ENCODE measurements at places on chromosomes 7 and 10.
A peak's percentile ranks its signal among the peaks of the same experiment; 100 is the strongest.

- no peak for DNase-seq
These were observed 112.2 kb upstream of the GPR26 start for GRCh38 chr10:123553810-123554430.

DNA sequence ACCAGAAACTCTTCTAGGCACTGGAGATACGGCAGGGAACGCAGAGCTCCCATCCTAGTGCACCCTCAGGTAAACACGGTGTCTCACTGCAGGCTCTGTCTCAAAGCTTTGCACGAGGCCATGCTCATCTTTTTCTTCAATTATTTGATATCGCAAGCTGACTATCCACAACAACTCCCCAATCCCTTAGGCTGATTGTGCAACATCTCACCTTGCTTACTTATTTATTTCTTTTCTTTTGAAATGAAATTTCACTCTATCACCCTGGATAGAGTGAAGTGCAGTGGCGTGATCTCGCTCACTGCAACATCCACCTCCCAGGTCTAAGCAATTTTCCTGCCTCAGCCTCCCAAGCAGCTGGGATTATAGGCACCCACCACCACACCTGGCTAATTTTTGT, 12.4 kb downstream of the ITIH2 start:
- no peak for DNase-seq

DNA sequence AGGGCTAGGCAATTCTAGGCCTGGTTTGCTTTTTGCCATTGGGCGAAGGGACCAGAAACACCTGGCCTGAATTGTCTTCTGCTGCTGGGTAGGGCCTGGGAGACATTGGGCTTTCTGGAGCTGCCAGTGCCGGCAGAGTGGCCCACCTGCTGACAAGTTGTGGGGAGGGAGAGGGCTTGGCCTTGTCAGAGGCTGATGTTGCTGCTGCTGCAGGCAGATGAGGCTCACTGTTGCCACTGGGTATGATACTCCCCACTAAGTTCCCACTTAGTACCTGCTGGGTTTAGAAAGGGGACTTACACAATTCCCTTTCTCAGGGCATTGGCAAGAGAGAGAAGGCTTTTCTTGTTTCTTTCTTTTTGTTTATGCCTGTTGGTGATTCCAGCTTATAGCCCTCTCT, 289.6 kb upstream of the NPVF start:
- no peak for DNase-seq

- DNase-seq, result no peak
These were observed 93.3 kb upstream of the RET start for GRCh38 chr10:42983591-42983990.

GRCh38 chr7:27442455-27442854, 199.9 kb downstream of the EVX1 start:
- DNase-seq, result no peak

DNA sequence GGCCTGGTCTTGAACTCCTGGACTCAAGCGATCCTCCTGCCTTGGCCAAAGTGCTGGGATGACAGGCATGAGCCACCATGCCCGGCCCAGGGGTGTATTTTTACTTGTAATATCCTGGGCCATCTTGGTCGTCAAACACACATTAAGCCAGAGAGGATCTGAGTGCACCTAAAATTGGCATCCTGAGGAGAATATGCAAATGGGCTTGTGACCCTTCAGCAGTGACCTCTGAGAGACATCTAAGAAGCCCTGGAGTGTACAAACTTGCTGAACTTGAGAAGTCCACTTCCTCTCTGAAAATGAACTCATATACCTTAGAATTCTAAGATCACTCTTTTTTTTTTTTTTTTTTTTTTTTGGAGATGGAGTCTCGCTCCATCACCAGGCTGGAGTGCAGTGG, 372.0 kb upstream of the C7orf33 start:
- no peak for DNase-seq

DNA sequence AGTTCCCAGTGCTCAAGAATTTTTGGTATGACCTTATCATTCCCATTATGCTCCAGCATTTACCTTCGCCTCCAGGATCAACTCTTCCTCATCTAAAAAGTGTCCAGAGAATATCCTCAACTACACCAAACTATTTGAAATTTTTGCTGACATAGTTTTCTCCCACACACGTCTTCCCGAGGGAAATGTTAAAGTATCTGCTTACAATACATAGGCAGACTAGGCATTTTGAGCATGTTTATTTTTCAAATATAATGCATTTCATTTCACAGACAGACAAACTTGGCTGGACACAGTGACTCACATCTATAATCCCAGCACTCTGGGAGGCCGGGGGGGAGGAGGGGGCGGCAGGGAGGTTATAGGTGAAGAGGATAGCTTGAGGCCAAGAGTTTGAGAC, 177.1 kb upstream of the TRIM24 start:
- no peak for DNase-seq

- DNase-seq, result no peak
These were observed 339.4 kb upstream of the SHH start for GRCh38 chr7:156151658-156152057.

DNA sequence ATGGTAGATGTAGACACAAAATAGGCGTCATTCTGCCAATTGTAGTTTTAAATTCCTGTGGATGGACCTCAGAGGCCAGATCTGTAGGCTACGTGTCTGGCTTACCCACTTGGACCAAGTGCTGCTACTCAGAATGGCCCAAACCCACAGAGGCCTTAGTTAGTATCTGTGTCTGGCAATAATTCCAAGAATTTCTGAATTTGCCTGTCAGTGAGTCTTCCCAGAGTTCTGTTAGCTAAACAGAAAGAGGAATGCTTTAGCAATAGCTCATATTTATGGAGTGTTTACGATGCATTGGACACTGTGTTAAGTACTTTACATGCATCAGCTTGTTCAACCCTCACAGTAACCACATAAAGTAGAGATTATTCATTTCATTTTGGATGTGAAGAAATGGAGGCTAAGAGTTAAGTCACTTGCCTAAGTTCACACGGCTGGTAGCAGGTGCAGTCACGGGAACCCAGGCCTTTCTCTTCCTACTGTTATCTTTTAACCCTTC, 231.8 kb downstream of the PTEN start:
- no peak for DNase-seq

- DNase-seq, result no peak
These were observed 4.8 kb upstream of the KCP start for GRCh38 chr7:128915271-128915819.

DNA sequence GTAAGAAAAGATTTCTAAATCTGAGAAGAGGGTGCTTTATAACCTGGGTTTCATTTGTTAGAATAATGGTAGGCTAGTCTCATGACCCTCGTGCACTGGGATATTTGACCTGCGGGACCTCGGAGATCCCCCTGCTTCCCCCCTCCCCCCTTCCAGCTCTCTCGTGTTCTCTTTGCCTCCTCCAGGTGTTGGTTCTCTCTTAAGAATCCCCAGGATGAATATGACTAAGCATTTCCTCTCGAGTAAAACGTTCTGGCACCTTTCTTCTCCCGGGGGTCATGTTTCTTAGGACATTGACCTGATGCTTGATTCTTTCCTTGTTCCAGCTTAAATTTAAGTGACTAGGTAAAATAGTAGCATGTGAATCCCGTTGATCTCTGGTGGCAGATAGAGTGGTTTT, 71.2 kb downstream of the SHH start:
- no peak for DNase-seq

- DNase-seq, result no peak
These were observed 378.4 kb upstream of the SEMA3D start for GRCh38 chr7:85565276-85565675.

DNA sequence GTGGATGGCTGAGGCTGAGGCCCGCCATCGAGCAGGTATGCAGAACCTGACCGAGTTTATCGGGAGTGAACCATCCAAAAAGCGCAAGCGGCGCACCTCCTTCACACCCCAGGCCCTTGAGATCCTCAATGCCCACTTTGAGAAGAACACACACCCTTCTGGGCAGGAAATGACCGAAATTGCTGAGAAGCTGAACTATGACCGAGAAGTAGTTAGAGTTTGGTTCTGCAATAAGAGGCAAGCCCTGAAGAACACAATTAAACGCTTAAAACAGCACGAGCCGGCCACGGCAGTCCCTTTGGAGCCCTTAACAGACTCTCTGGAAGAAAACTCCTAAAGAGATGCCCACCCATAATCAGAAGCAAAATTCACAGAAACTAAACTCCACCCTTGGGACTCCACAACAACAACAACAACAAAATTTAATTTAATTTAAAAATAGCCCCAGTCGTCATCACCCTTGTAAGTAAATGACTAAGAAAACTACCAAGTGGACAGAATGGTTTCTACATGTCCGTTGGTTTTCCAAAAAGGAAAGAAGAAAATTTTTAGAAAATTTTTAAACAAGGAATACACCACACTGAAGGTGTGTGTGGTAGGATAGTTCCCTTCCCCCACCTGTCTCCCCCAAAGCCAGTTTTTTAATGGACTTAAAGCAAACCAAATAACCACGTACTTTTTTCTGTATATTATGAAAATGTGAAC, 101.7 kb upstream of the YAE1 start:
- DNase-seq, result no peak

DNA sequence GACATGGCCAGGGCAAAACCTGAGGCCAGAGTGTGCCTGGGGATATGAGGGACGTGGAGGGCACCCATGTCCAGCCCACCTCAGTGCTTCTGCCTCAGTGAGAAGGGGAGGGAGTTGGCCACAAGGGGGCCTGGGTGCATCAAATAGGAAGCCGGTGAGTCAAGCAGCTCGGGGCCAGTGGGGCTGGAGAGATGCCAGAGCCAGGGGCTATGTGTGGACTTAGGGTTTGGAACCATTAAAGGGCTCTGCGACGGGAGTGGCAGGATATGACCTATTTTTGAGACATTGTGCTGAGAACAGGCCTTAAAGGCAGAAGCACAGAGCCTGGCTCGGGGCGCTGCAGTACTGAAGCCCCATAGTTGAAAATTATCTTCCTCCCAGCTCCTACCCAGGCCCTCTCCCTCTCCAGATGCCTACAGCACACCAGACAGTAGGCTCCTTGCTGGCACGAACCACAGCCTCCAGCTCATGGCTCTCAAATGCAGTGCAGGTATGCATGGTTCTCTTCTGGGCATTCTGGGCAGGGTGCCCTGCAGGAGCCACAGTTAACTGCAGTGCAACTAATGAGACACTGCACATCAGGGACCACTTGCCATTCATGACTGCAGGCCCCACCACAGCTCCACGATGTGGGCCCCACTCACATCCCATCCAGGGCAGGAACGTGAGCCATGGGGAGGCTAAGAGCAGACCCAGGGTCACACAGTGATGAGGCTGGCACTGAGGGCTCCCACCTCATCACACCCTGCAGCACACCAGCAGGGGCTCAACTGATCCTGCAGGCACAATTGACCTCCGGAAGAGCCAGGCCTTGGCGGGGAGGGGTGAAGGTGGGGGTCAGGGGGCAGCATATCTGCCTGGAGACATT, 7.2 kb upstream of the PGAM2 start:
- DNase-seq, result peak; percentile 12

DNA sequence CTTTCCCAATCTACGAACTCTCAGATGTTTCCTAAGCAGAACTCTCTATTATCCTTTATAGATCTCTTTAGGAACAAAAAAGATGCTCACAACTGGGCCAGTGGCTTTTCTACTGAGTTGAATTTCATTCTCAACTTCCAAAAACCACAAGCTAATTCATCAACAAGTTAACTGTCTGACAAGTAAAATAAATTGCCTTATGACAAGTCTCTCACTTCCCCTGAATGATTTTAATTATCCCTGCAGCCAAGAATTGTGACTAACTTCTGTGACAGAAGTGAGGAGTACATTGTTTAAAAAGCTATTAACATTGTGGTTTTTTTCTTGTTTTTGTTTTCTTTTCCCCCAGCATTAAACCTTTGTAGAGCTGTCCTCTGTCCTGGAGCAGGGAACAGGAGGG, 343.1 kb downstream of the HPSE2 start:
- no peak for DNase-seq

- no peak for DNase-seq
These were observed 199.5 kb downstream of the INHBA start for GRCh38 chr7:41503438-41503837.

GRCh38 chr10:70321897-70322890, 38.4 kb upstream of the NPFFR1 start:
- no peak for DNase-seq

GRCh38 chr7:148262721-148263229, 327.8 kb upstream of the C7orf33 start:
- peak; percentile 39 for DNase-seq

DNA sequence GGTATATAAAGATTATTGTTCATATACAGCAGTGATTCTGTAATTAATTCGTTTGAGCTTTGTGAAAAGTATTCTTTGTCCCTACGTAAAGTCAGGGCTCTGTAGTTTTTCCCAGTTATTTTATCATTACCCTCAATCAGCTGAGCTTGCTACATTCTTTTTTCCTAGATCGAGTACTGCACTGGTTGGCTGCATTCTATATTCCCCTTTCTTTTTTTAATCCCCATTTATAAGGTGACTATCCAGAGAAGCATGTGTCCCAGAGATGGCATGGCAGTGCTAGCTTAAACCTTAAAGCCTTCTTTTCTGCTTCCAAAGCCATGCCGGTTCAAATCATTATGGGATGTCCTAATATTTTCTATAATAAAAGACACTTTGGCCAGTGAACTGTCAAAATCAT, 230.1 kb upstream of the CELF2 start:
- no peak for DNase-seq

DNA sequence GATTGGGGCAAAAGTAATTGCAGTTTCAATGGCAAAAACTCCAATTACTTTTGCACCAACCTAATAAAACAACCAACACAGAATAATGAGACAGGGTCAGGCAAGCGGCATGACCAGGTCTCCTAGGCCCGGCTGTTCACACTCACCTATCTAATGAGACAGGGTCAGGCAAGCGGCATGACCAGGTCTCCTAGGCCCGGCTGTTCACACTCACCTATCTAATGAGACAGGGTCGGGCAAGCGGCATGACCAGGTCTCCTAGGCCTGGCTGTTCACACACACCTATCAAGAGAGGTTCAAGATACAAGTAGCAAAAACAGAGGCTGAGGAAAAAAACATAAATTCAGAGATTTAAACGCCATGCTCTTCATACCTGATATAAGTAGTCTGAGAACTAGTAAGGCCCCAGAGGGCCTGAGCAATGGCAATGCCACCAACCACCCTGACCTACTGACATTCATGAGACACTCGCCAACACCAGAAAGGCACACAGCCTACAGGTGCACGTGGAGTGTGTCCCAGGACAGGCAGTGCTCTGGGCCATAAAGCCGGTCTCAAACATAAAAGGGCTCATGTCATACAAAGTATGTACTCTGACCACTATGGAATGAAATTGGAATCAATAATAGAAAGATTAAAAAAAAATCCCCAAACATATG, 40.6 kb upstream of the NCAPG2 start:
- DNase-seq, result no peak

DNA sequence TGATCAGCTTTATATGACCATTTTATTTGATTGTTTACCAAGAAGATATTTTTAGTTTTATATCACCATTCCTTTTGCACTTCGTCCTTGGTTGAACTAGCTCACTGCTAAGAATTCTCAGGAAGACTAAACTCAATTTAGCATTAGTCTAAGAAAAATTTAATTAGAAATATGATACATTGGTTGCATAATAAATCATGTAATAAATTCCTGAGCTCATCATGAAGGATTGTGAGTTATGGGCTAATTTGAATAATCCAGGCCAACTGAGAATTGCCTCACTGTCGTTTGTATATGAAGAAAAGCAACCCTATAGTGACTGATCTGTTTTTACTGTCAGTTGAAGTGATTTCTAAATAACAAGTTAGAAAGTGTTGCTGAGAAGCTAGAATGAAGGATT, 725.5 kb downstream of the DNAJB9 start:
- no peak for DNase-seq

Measured in stimulated activated naive CD4-positive, alpha-beta T cell treated with Interleukin-2 at 50 U/mL for 16 hours (primary cell).